Pancreas (tissue), 10 donors: ENCODE measurements at places on chromosomes 2 and 18. TPM values are rescaled to one million over a fixed set of nuclear protein-coding genes. Genes with fewer than 3 reads are reported as not detected.

HOXD1 gene
- 0.29 TPM for total RNA-seq

GRCh38 chr2:169734169-169734847 is 676 bp downstream of the KLHL23 start:
- peak; percentile 37 for DNase-seq

DNA sequence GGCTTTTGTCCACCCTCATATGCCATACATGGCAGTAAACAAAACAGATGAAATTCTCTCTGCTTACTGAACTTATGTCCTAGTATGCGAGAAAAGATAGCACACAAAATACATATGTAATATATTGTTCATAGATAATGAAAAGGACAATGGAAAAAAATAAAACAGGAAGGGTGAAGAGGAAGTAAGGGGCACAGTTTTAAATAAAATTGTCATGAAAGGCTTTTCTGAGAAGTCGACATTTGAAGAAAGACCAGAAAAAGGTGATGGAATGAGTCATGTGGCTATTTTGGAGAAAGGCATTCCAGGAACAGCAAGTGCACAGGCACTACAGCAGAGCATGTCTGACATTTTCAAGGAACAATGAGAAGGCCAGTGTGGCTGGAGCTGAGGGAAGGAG is 56.4 kb downstream of the KCNH7 start:
- no peak for DNase-seq

IL36A gene
- total RNA-seq, result not detected

- peak; percentile 64 for DNase-seq
These were observed 29.0 kb downstream of the ANO7 start for GRCh38 chr2:241217320-241218031.

IL1RN gene
- total RNA-seq, result 0.37 TPM

- DNase-seq, result no peak
These were observed 311.9 kb upstream of the EPHA4 start for GRCh38 chr2:221883976-221884375.

GRCh38 chr18:56632070-56633022 is 6.0 kb downstream of the TXNL1 start:
- no peak for DNase-seq

- peak; percentile 54 for DNase-seq
These were observed at the start of gene PRKD3 for GRCh38 chr2:37324786-37325624. PRKD3 (minus strand) TSS chr2:37324833; CDS start chr2:37316524, 8,309 bp downstream.

DNA sequence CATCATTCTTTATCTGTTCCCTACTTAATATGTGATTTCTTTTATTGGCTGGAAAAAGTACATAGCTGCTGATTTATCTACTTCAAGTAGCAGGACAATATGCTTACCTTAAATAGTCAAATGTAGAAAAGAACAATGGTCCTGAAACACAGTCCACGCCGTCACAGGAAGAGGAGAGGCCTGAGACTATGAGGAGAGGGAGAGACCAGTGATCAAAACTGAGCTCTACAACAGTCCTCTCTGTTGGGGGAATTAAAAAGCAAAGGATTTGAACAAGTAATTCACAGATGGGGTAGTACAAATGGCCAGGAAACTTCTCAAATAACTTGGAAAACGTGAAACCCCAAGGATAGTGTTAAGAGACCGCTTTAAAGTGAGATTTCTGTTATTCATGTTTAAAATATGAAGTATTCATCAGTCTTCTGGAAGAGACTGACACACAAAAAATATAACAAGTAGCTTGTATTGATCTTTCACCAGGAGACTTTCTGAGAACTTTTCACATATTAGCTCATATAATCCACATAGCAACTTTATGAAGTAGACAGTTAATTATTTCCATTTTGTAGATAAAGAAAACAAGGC is 20.2 kb downstream of the SCYGR8 start:
- no peak for DNase-seq

GRCh38 chr2:219500135-219500534 is 1.4 kb downstream of the GMPPA start:
- no peak for DNase-seq

- no peak for DNase-seq
These were observed 656.0 kb upstream of the SALL3 start for GRCh38 chr18:78323453-78324197.

DNA sequence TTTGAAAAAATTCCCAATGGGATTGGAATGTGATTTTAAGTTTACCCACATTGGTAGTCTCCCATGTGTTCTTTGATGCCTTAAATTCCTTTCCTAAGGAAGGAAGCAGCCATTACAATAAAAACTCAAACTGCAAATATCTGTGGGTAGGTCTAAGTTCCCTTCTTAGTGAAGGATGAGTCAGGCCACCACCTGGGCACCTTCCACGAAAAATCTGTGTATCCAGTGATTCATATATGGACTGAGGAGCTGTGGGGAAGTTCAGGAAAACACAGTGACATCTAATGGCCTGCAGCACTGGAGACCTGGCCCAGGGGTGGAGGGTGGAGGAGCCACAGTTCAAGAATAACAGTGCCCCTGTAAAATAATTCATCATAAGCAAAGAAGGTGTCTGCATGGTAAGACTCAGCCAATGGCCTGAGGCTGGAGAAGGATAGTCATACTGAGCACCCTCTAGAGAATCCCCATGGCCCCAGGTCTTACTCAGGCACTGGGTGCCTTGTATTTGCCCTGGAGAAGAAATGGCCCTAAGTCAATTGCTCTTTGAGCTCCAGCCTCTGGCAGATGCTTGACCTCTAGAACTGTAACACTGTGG is 248.6 kb downstream of the SP3 start:
- DNase-seq, result no peak

DNA sequence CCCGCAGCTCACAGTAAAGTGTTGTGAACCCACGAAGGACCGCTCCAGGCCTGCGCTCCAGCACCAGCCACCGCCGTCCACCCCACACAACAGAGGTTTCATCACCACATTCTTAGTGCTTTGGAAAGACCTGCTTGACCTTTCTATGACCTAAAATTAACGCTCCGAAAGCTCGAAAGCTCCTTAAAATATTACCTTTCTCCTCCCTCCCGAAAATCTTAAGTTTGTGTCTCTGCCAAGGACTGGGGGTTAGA is 149.2 kb downstream of the TWIST2 start:
- no peak for DNase-seq

GRCh38 chr2:202110491-202110890 is 37.4 kb downstream of the KIAA2012 start:
- no peak for DNase-seq

DNA sequence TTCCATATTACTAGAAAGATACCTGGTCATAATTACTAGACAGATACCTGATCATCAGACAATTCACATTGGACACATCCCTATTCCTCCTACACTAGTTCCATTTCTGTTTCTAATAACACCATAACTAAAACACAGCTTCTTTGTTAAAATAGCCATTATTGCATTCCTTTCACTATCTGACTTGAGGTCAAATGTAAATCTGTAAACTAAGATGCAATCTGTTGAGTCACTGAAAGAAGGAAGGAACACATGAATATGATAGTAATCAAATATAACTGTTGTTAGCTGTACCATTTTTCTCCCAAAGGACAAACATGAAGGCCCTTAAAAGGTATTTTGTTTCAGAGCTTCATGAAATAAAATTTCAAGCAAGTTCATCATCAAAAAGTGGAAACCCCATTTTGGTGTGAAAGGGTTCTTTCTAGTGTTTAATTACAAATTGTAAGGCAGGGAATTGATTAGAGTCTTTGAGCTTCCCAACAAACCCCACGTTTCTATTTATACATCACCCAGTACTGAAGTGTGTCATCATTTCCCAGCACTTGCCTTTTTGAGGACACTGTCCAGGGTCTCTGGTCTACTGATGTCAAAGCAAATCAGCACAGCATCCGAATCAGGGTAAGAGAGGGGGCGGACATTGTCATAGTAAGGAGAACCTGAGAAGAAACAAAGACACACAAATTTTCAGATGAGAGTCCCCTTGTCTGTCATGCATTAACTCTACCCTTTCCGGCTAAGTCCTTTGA is 13.0 kb downstream of the RND3 start:
- DNase-seq, result no peak

- no peak for DNase-seq
These were observed 15.7 kb upstream of the CDH7 start for GRCh38 chr18:65735155-65735554.

DNA sequence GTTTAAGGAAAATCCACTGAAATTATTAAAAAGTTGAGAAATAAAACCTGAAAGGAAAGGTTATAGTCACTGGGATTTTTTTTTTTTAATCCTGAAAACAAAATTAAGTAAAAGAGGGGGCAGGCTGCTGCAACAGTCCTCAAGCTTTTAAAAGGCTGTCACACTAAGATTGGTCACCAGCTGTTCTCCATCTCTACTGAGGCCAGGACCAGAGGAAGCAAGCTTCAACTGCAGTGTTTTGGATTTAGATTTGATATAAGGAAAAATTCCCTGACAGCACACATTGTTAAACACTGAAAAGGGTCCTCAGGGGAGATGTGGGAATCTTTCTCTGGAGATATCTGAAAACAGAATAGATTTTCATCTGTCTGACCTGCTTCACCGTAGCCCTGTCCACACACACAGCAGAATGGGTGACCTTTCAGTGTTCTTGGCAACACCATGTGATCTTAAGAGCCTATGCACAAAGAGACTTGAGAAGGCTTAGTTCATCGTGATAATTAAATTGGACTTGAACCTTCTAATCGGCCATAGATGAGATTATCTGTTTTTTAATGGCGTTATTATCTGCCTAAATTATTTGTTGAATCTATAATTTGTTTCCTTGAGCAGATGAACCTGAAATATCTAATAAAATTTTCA is 132.0 kb upstream of the BOD1L2 start:
- DNase-seq, result no peak

NOP58 gene
- total RNA-seq, result 43.2 TPM

GRCh38 chr2:201955702-201956141 is 77.9 kb upstream of the FZD7 start:
- no peak for DNase-seq

CAVIN2 gene
- total RNA-seq, result 4.6 TPM

NT5DC4 gene
- total RNA-seq, result 0.09 TPM

PIAS2 gene
- total RNA-seq, result 17.1 TPM
